Activated T-cell treated with anti-CD3 and anti-CD28 coated beads, Interleukin-2, amount 50 U/mL, for 72 hours (primary cell): ENCODE measurements at places on chromosomes 16 and 17. TPM values are rescaled to one million over a fixed set of nuclear protein-coding genes. Genes with fewer than 3 reads are reported as not detected.

GRCh38 chr16:89883346-89884040, 10.1 kb downstream of the TCF25 start:
- no peak overlapping the region for H3K4me3 ChIP-seq
- no peak overlapping the region for H3K27ac ChIP-seq
- H3K36me3 ChIP-seq = peaks cover 38% of the 10 kb centered on the region
- no peaks in the 10 kb centered on the region for H3K27me3 ChIP-seq
- H3K4me1 ChIP-seq = peaks cover 5% of the 10 kb centered on the region

- no peaks in the 10 kb centered on the region for H3K4me1 ChIP-seq
- no peak overlapping the region for H3K27ac ChIP-seq
- DNase-seq = no peak
- no peaks in the 10 kb centered on the region for H3K36me3 ChIP-seq
These were observed 72.6 kb downstream of the VAT1L start for GRCh38 chr16:77860953-77861352.

GRCh38 chr17:41484920-41485904, 4.3 kb upstream of the KRT35 start:
- H3K4me3 ChIP-seq = no peak overlapping the region
- no peaks in the 10 kb centered on the region for H3K36me3 ChIP-seq
- no peak for DNase-seq
- no peaks in the 10 kb centered on the region for H3K4me1 ChIP-seq
- H3K27me3 ChIP-seq = no peaks in the 10 kb centered on the region

DNA sequence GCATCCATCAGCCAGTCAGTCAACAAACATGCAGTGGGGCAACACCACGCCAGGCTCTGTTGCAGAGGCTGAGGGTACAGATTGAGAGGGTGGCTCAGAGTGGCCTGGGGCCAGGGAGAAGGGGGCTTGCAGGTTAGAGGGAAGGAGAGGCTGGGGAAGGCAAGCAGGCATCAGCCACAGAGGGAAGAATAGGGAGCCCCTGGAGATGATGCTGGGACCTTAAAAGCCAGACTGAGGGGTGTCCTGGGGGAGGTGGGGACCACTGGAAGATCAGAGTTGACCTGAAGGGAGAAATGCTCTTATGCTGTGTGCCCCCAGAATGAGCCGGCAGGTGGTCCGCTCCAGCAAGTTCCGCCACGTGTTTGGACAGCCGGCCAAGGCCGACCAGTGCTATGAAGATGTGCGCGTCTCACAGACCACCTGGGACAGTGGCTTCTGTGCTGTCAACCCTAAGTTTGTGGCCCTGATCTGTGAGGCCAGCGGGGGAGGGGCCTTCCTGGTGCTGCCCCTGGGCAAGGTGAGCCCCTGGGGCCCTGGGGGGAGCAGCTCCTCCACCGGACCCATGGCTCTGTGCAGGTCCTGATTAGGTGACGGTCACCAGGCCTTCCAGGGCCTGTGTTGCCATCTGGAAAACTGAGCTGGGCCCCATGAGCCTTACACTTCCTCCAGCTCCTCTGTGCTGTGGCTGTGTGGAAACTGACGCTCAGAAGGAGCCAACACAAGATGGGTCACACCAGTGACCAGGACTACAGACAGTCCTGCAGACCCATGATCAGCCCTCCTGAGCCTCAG, 1.7 kb downstream of the CORO1A start:
- H3K4me3 ChIP-seq = peak overlapping the region; percentile 100
- H3K27ac ChIP-seq = peak overlapping the region; percentile 62
- no peaks in the 10 kb centered on the region for H3K27me3 ChIP-seq
- H3K4me1 ChIP-seq = peaks cover 35% of the 10 kb centered on the region
- H3K36me3 ChIP-seq = peaks cover 28% of the 10 kb centered on the region
- peak; percentile 43 for DNase-seq

GRCh38 chr16:48279199-48279598, 31.9 kb upstream of the ABCC11 start:
- H3K4me3 ChIP-seq = no peak overlapping the region
- H3K36me3 ChIP-seq = peaks cover 6% of the 10 kb centered on the region
- DNase-seq = no peak

DNA sequence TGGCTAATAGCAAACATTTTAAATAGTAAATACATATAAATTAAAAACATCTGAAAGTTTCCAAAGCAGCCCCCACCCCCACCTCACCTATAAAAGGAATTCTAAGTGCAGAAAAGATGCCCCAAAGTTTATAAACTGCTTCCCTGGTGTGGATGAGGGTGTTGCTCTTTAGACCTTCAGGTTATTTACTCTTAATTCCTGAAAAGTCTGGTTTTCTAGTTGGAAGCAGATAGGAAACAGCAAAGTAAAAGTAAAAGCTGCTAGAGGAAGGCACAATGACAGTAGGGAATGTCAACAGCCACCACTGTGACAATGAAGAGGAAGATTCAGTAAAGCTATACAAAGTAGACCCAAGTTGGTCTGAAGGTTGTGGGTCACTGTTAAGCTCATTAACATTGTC, 37.8 kb downstream of the SSH2 start:
- DNase-seq = no peak
- H3K4me3 ChIP-seq = no peak overlapping the region
- peaks cover 1% of the 10 kb centered on the region for H3K36me3 ChIP-seq
- no peak overlapping the region for H3K27ac ChIP-seq

GRCh38 chr16:64304951-64305350, 816.9 kb downstream of the CDH11 start:
- H3K4me1 ChIP-seq = no peaks in the 10 kb centered on the region
- no peak overlapping the region for H3K27ac ChIP-seq
- DNase-seq = no peak

DNA sequence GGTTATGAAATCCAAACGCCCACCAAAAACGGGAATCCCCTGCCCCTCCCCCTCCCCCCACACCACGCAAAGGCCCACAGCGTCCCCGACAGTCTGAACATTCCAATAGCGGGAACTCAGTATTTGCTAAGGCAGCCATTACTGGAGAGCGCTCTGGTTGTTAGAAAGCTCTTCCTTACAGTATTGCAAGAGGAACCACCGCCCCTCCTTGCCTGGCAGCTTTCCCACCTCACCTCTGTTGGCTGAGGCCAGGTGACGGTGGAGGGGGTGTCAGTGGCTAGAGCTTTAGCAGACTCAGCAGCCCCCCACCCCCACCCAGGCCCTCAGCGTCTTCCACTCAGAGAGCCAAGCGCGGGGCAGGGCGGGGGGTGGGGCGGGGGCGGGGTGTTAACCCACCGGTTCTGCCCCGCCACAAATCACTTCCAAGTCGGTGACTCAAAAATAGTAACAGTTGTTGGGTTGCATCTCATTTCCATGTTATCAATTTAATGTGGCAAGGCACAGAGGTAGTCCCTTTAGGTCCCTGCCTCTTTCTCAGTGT, 2.2 kb upstream of the PLEKHH3 start:
- no peak overlapping the region for H3K27ac ChIP-seq
- H3K4me3 ChIP-seq = peak overlapping the region; percentile 92
- peaks cover 48% of the 10 kb centered on the region for H3K27me3 ChIP-seq
- DNase-seq = peak; percentile 44
- H3K36me3 ChIP-seq = no peaks in the 10 kb centered on the region

DNA sequence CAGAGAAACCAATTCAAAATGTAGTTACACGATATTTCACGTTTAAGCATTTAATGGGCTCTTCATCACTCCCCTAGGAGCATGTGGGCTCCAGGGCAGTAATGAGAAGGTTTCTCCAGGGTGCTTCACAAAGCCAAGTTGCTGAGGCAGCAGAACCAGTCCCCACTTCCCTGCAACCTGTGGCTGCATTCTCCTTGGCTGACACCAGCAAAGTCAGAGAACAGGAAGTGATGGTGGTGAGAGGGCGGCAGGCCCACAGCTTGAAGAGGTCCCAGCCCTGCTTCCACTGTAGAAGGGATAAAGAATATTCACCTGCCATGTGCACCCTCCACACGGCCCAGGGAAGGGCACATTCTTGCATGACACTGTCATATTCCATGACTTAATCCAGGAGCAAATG, 133.2 kb downstream of the CBLN1 start:
- no peak overlapping the region for H3K27ac ChIP-seq
- no peaks in the 10 kb centered on the region for H3K36me3 ChIP-seq
- no peak for DNase-seq
- H3K4me3 ChIP-seq = no peak overlapping the region

DNA sequence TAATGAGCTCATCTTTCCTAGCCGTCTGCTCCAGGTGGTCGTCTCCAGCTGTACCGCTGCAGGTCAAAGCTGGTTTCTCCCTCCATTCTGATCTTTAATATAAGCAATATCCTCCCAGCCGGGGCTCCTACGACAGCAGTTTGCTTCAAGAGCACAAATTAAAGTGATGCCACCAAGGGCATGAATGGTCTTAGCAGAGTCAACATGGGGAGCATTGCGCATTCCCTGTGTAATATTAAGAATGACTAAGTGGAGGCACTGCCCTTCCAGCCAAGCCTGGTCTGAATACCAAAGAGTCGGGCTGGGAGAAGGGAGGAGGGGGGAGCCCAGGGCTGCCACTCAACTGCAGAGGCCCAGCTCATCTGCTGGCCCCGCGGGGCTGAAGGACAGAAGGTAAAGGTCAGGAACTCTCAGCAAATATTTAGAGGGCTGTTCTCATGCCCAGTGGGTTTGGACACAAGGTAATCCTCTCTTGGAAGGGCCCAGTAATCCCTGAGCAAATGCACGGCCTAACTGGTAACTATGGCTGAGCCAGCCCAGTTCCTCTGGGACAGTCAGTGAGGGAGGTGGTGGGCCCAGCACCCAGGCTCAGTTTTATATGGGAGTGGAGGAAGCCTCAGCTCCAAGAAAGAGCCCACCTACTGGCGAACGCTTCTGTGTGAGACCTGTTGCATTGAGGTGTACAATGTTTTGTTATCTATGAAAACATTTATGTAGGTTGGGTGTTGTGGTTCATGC, 121.2 kb downstream of the IRX3 start:
- no peaks in the 10 kb centered on the region for H3K4me1 ChIP-seq
- no peak for DNase-seq
- no peak overlapping the region for H3K4me3 ChIP-seq

- no peak for DNase-seq
- H3K4me1 ChIP-seq = peaks cover 36% of the 10 kb centered on the region
- H3K4me3 ChIP-seq = no peak overlapping the region
- H3K27ac ChIP-seq = no peak overlapping the region
These were observed 7.8 kb downstream of the ITGAX start for GRCh38 chr16:31362476-31363405.

DNA sequence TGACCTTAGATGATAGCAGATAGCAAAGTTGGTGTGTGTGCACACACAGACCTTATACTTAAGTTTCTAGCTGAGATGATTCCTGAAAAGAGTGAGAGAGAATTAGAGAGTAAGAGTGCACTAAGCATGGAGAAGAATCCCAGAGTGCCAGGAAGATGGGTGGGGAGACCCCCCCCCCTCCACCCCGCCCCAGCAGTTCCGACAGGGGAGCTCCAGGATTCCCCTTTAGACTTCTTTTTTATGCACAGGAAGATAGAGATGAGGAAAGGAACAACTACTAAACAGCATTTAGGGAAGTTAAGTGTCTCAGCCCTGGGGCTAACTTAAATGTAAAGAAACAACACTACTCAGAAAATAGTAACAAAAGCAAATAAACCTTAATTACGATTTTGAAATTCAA, 878.0 kb upstream of the GOT2 start:
- no peak for DNase-seq
- no peak overlapping the region for H3K27ac ChIP-seq
- H3K4me3 ChIP-seq = no peak overlapping the region
- no peaks in the 10 kb centered on the region for H3K27me3 ChIP-seq
- H3K36me3 ChIP-seq = no peaks in the 10 kb centered on the region

GRCh38 chr16:81595629-81596292, 151.2 kb downstream of the CMIP start:
- peak overlapping the region; percentile 91 for H3K27ac ChIP-seq
- H3K36me3 ChIP-seq = no peaks in the 10 kb centered on the region
- H3K4me3 ChIP-seq = peak overlapping the region; percentile 29
- H3K27me3 ChIP-seq = no peaks in the 10 kb centered on the region
- H3K4me1 ChIP-seq = peaks cover 32% of the 10 kb centered on the region

- peaks cover 4% of the 10 kb centered on the region for H3K4me1 ChIP-seq
- DNase-seq = no peak
- H3K36me3 ChIP-seq = peaks cover 19% of the 10 kb centered on the region
- H3K27me3 ChIP-seq = no peaks in the 10 kb centered on the region
- H3K27ac ChIP-seq = no peak overlapping the region
- H3K4me3 ChIP-seq = no peak overlapping the region
These were observed 1.5 kb downstream of the RSKR start for GRCh38 chr17:28612531-28612930.

- peaks cover 6% of the 10 kb centered on the region for H3K36me3 ChIP-seq
- DNase-seq = peak; percentile 65
- peaks cover 8% of the 10 kb centered on the region for H3K4me1 ChIP-seq
These were observed 14.4 kb downstream of the NDUFAF8 start for GRCh38 chr17:81253358-81254131.

DNA sequence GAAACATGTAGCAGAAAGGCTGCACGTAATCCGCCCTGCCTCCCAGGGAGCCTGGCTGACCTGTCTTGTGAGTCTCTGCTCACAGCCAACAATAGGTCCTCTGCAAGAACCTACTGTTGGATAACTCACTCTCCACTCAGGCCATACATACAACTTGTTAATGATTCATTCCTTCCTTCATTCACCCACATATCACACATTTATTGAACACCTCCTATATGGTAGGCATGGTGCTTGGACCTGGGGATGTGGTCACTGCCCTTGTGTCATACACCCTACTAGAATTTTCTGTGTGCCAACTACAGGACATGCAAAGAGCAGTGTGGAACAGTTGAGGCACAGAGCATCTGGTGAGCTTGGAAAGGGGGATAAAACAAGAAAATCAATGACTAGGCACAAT, 28.1 kb upstream of the HNF1B start:
- no peak for DNase-seq
- H3K27ac ChIP-seq = no peak overlapping the region
- H3K4me1 ChIP-seq = peaks cover 62% of the 10 kb centered on the region
- H3K36me3 ChIP-seq = no peaks in the 10 kb centered on the region
- no peak overlapping the region for H3K4me3 ChIP-seq
- H3K27me3 ChIP-seq = peaks cover 17% of the 10 kb centered on the region

KRT38 gene
- not detected for total RNA-seq

TBC1D3G gene
- total RNA-seq = 7.2 TPM

ZC3H7A gene
- total RNA-seq = 105 TPM

C1QTNF1 gene
- total RNA-seq = 0.88 TPM

KRTAP2-3 gene
- not detected for total RNA-seq

TEKT5 gene
- total RNA-seq = not detected

SDK2 gene
- total RNA-seq = 0.26 TPM

SOX9 gene
- not detected for total RNA-seq

KRTAP4-2 gene
- total RNA-seq = not detected

NPIPB9 gene
- total RNA-seq = 3.4 TPM
